GM10248 (cell line): ENCODE measurements at places on chromosomes 7 and 10.

DNA sequence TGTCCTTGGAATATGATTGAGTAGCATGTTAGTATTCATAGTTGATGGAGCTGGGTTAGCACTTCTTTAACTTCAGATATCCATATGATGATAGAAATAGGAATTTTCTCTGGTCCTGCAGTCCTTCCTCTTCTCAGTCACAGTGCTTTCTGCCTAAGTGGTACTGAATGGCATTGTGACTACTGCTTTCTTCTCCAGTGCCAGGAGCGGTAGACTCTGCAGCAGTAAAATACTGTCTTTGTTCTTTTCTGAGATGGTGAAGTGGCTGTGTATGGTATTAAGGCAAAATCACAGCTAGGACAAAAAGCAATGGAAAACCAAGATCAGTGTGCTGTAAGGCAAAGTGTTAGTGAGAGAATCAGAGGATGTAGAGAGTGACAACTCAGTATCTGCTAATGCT is 46.6 kb downstream of the C1GALT1 start:
- no peak for DNase-seq

DNA sequence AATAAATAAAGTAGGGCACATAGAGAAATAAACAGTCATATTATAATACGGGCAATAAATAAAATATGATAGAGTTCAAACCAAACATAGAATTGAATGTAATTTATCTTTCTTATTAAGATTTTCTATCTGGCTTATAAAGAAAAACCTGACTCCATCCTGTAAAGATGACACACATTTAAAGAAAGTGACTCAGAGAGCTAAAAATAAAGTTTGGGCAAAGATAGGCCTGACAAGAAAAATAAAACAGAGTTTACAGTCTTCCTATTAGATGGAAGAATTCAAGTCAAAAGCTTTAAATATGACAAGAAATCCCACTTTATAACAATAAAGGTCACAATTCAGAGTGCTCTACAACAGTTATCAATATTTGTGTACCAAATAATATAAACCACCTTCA is 580.6 kb downstream of the PHTF2 start:
- DNase-seq = no peak

GRCh38 chr7:50793947-50794570 is 11.4 kb upstream of the GRB10 start:
- no peak for DNase-seq

GRCh38 chr7:2654059-2654458 is 22.3 kb downstream of the TTYH3 start:
- no peak for DNase-seq

- DNase-seq = no peak
These were observed 84.3 kb upstream of the ATP6V0A4 start for GRCh38 chr7:138882249-138882648.

DNA sequence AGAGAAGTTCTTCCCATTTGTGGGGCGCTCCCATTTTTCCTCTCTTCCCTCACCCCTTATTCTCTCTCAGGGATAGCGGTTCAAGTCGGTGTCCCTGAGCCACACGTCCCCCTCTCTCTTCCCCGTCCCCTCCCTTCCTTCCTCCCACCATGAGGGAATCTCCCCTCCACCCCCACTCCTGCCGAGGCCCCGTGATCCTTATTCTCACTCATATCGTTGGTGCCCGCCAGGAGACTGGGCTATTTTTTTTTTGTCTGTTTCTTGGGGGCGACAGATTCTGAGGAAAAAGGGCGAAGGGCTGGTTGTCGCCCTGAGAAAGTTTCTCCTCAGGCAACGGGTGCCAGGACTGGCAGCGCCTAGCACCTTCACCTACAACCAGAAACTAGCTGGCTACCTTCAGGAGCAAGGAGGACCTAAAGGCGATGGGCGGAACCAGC is 723 bp downstream of the ZCWPW1 start:
- DNase-seq = no peak

GRCh38 chr7:142583446-142583845 is 165.8 kb upstream of the PRSS1 start:
- DNase-seq = peak; percentile 47

- no peak for DNase-seq
These were observed 88.4 kb upstream of the CDK6 start for GRCh38 chr7:92924800-92925199.

- peak; percentile 23 for DNase-seq
These were observed 1.2 kb upstream of the WNT2 start for GRCh38 chr7:117323851-117324711.

DNA sequence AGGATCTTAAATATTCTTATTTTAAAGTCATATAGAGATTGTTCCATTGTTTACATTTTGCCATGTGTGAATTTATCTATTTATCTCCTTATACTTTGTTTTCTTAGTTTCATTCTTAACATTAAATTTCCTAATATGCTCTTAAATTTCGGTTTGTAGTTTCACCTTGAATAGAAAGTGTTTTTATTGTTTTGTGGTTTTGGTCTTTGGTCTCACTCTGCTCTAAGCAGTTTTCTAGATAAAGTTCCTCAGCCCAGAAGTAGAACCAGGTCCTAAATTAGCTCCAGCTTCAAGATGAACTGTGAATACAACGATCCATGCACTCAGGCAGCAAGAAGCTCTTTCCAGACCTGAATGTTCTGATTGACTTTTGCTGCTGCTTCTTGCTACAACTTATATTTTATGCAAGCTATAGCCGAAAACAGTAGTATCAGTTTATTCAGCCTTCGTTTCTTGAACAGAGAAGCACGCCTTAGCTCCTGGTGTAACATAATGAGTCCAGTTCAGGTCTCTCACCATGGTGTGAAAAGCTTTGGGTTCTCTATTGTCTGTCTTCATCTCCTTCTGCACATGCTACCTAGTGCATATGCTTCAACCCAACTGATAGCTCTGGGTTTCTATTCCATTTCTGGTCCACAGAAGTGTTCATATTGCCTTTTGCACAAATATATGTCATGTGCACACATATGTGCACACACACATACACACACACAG is 95.3 kb downstream of the SEM1 start:
- DNase-seq = peak; percentile 8

GRCh38 chr7:17406738-17407137 is 108.3 kb downstream of the AHR start:
- no peak for DNase-seq

- DNase-seq = no peak
These were observed 9.5 kb upstream of the C10orf95 start for GRCh38 chr10:102460836-102461186.

- DNase-seq = no peak
These were observed 95.3 kb upstream of the GNAI1 start for GRCh38 chr7:80039251-80039884.

DNA sequence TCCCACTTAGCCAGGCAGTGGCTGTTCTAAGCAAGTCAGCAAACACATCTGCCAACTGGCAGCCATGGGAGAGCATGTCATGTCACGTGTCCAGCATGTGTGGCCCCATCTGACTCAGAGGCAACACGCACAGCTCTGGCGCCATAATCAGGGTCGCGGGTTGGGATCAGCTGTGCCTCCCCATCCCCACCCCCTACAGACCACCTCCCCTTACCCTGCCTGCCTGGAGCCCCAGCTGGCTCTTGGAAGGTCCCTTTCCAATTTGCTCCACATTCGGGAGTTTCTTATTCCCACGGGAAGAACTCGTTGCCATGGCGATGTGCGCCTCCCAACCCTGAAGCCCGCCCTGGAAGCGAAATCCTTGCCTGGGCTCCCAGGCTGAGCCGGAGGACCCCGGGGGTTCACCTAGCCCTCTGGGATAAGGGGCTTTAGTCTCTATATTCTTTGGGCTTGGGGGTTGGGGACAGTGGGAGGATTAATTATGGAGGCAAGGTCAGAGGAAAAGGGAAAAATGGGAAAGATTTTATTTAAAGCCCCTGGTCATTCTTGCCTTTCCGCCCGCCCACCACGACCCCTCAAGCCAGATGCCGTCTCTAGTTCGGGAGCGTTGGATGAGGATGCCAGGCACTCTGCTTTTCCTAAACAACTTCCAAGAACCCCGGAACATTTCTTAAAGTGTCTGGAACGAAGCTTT is 283.7 kb downstream of the ZEB1 start:
- DNase-seq = no peak

- DNase-seq = no peak
These were observed 49.3 kb upstream of the KMT2E start for GRCh38 chr7:104964626-104965236.

- no peak for DNase-seq
These were observed 673.1 kb downstream of the TNS3 start for GRCh38 chr7:46908770-46909169.

- DNase-seq = no peak
These were observed 5.9 kb upstream of the LDB3 start for GRCh38 chr10:86662186-86663045.

- no peak for DNase-seq
These were observed 119.1 kb downstream of the PHTF2 start for GRCh38 chr7:77917500-77918262.

DNA sequence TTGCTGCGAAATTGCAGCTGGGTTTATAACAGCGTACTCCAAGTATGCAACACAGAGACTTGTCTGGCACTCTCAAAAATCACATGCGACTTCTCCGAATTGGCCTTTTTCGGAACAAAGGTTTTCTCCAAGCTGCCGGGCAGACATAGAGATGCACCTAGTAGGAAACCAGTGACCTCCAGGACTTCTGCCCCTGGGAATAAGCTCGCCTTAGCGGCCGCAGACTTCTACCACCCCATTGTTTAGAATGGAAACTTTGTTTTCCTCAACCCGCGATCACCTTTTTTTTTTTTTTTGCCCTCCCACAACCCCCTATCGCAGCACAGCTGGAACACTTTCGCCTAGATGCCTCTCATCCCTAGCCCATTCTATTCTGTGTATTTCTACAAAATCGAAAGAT is 4.9 kb upstream of the HOXA10 start:
- no peak for DNase-seq

DNA sequence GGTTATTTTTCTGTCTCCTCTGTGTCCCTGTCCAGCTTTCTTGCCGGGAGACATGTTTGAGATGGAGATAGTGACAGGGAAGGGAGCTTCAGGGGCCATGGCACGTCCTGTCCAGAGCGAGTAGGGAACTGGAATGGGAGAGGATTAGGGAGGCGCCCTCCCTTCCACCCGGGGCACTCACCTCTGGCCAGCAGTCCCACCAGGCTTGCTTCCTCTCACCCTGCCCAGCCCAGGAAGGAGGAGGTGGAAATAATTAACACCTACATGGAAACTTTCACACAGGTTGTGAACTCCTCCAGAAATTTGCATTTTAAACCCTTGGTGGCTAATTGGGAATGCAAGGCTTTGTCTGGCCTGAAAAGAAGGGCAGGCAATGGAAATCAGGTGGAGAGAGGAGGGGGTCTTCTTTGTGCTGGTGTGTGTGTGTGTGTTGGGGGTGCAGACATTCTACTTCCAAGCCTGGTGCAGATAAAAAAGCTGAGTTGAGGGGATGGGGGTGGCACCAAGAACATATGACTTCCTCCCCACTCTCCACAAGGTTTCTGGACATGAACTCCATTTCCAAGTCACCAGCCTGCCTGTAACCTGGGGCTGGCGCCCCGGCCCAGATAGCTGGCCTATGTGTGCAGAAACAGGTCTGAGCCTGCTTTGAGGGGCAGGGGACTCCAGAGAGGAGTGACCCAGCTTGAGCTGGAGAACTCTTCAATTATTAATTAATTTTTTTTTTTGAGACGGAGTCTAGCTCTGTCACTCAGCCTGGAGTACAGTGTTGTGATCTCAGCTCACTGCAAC is 199.4 kb downstream of the CYP26A1 start:
- DNase-seq = no peak

DNA sequence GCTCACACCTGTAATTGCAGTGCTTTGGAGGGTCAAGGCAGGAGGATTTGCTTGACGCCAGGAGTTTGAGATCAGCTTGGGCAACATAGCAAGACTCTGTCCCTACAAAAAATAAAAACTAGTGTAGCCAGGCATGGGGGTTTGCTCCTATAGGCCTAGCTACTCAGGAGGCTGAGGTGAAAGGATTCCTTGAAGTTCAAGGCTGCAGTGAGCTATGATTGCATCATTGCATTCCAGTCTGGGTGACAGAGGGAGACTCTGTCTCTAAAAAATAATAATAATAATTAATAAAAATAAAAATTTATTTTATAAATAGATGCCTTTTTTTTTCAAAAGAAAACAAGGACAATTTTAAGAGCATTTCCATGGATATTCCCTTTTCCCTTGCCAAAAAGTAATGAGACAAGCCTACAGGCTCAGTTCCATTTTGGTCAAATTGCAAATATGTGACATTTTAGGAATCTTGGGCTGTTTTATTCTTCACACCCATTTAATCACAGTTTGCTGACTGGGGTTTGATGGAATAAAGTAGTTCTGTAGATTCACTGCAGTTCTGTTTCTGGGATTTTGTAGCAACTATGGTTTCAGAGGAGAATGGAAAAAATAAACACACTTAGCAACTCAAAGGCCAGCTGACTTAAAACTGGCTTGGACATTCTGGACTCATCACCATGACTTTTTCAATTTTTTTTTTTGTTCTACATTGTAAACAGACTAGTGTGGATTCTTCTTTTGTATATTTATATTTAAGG is 48.4 kb upstream of the ARHGAP21 start:
- DNase-seq = no peak

- no peak for DNase-seq
These were observed 1274.0 kb upstream of the CELF2 start for GRCh38 chr10:9743639-9744038.

GRCh38 chr7:94335586-94335985 is 59.1 kb upstream of the COL1A2 start:
- no peak for DNase-seq

- DNase-seq = no peak
These were observed 438.8 kb downstream of the HTR7 start for GRCh38 chr10:90418869-90419652.

DNA sequence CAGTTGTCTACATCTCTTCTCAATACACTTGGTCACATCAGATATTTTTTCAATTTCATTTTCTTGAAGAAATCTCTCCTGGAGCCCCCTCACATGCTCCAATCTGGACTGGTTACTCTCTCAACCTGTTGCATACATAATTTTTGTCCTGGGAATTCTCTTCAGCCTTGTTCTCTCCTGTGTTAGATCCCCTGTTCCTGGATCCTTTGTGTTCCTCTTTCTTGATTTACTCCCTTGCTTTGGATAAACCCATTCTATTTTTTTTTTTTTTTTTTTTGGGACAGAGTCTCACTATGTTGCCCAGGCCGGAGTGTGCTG is 45.6 kb downstream of the SCD start:
- no peak for DNase-seq

- DNase-seq = no peak
These were observed 59.6 kb downstream of the CARD11 start for GRCh38 chr7:2984091-2984490.
